WTC11 (cell line): ENCODE measurements at places on chromosomes 5 and 9. TPM values are rescaled to one million over a fixed set of nuclear protein-coding genes. Genes with fewer than 3 reads are reported as not detected.
A peak's percentile ranks its signal among the peaks of the same experiment; 100 is the strongest.

FAXDC2 gene
- 3.9 to 6.0 TPM (median 5.5 TPM) in 3 replicates for total RNA-seq

TYRP1 gene
- 0.14 to 0.39 TPM (median 0.31 TPM) in 3 replicates for total RNA-seq

SPINK4 gene
- not detected in 3 replicates for total RNA-seq

DNA sequence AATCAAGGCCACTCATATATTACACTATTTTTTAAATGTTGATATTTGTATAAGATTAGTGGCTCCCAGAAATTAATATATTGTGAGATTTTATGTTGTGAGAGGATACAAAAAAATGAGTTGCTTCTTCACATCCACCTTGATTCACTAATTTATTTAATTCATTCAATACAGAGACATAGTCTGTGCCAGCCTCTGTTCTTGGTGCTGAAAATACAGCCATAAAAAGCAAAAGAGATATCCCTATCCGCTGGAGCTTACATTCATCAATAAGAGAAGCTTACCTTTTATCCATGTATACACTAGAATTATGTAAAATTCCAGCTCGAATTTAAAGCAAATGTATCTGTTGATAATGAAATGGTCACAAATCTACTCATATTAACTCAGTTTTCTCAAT lies 92.2 kb upstream of the GABRG2 start:
- no peak for DNase-seq

DNA sequence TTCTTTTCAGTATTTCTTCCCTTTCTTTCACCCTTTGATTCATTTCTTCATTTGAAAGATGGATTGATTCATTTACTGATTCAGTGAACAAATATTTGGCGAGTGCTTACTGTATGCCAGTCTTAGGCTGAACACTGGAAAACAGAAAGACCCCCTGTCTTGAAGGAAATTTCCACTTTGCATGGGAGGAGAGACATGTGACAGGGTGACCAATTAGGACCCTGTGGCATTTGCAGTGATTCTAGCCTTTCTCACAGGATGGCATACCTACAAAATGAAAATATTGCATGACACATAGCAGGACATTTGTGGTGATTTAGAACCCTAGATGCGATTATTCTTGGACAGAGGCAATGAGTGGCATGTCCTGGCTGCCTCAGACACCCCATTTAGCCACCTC lies 407.2 kb upstream of the SGCD start:
- DNase-seq = no peak

GRCh38 chr9:75051285-75051684 lies 23.2 kb upstream of the CARNMT1 start:
- DNase-seq = no peak

- peak; percentile 12 for DNase-seq
These were observed 85.8 kb upstream of the ALDH1A1 start for GRCh38 chr9:73038613-73039012.

- peak; percentile 54 for DNase-seq
These were observed 25.3 kb upstream of the LTC4S start for GRCh38 chr5:179768326-179769085.

- DNase-seq = no peak
These were observed 208.3 kb upstream of the ITGA1 start for GRCh38 chr5:52579391-52579790.
